ENCODE measurements at places on chromosomes 7 and 10.

GRCh38 chr7:74583630-74584029, 73.9 kb upstream of the GTF2I start:
- DNase-seq: no peak

- no peak for DNase-seq
Measured at GRCh38 chr7:21141476-21141875, 286.4 kb upstream of the SP4 start.

- no peak for DNase-seq
Measured at GRCh38 chr10:1736144-1736971, 967 bp downstream of the ADARB2 start.

GRCh38 chr7:116630932-116631671, 40.9 kb upstream of the MET start:
- no peak for DNase-seq

Measured in glomerular endothelial cell (primary cell).